ENCODE measurements at places on chromosomes 4 and X.

- DNase-seq, result peak; percentile 62
Measured at GRCh38 chr4:68342134-68342533, 7.8 kb downstream of the YTHDC1 start.

- no peak for DNase-seq
Measured at GRCh38 chr4:154003378-154003777, 214.5 kb upstream of the SFRP2 start.

GRCh38 chr4:24482871-24483270, 101.5 kb downstream of the DHX15 start:
- no peak for DNase-seq

- no peak for DNase-seq
Measured at GRCh38 chrX:67700602-67701001, 156.8 kb downstream of the AR start.

DNA sequence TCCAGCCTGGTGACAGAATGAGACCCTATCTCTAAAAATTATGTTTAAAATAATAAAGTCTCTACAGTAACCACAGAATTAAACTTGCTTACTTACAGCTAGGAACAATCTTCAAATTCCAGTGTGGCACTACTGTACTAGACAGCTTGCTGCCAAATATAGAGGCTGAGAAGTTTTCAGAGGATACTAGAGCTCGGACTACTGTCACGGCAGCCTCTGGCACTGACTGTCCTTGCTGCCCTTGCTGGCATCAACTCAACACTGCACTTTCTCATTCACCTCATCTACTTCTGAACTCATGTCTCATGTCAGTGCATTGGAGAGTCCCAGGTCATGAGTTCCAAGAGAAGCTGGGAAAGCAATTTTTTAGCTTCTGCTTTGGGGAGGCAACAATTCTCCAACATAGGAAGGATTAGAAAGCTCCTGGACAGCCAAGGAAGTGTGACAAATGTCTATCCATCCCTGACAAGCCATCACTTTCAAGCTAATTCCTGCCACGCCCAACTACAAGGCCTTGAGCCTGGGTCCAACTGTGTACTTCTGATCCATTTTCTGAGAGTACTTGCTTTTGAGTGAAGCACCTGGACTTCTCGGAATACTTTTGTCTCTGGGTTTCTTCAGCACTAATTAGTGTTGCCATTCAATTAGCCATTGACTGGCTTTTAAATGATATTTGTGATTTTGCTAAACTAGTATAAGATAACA, 98.6 kb upstream of the NR3C2 start:
- DNase-seq, result no peak

GRCh38 chrX:15142084-15142715, 127.7 kb downstream of the ASB9 start:
- no peak for DNase-seq

All from GM04504 (cell line).